ENCODE measurements at places on chromosomes 12 and 14. TPM values are rescaled to one million over a fixed set of nuclear protein-coding genes. Genes with fewer than 3 reads are reported as not detected.

MTA1 gene
- total RNA-seq = 140 TPM

KRT78 gene
- not detected for total RNA-seq

BDKRB2 gene
- 12.4 TPM for total RNA-seq

TSPAN19 gene
- not detected for total RNA-seq

Data from Peyer's patch (tissue), 4 donors.